Right forelimb (tissue), 1 donor: ENCODE measurements at places on chromosomes 1 and 21.

DNA sequence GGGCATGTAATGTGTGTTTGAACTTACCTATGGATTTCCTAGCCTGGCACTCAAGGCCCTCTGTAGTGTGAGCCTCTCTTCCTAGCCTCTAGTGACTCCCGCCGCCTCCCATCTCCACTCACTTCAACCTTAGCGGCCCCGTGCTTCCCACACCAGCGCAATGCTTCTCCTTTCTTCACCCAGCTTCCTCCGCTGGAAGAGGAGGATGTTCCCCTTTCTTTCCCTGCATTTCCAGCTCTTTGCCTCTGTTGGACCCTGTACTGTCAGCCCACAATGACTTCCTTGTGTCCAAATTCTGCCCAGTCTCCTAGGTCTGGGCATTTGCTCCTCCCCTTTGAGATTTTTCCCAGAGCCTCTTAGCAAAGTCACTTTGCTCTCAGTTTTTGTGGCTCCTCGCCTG, 138.1 kb upstream of the IRF2BP2 start:
- DNase-seq = no peak

- no peak for DNase-seq
Measured at GRCh38 chr1:168234846-168235547, 9.2 kb downstream of the SFT2D2 start.

- DNase-seq = no peak
Measured at GRCh38 chr21:44713846-44714245, 2.5 kb upstream of the TSPEAR start.

DNA sequence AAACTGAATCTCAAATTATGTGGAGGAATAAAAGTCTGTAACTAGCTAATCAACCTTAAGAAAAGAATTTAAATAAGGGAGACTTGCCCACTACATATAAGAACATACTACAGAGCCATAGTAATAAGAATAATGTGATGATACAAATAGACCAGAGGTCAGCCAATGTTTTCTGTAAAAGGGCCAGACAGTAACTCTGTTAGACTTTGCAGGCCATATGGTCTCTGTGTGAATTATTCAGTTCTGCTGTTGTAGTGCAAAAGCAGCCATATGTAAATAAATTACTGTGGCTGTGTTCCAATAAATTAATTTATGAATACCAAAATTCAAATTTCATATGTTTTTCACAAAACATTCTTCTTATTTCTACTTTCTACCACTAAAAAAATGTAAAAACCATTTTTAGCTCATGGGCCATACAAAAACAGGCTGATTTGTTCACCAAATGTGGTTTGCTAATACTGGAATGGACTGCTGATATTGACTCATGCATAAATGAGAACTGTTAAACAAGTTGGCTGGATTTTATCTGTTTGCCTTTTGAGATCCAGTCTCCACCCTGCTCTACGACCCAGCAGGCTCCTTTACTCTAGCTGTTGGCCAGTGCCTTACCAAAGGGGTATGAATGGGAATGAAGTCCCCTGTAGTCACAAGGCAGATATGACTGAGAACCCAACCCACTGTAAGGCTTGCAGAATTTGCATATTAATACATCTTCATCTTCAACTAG, 98.2 kb upstream of the ZNHIT6 start:
- no peak for DNase-seq

- no peak for DNase-seq
Measured at GRCh38 chr1:1794999-1795398, 16.7 kb upstream of the NADK start.

GRCh38 chr21:27703791-27704190, 736.9 kb upstream of the ADAMTS5 start:
- DNase-seq = no peak

DNA sequence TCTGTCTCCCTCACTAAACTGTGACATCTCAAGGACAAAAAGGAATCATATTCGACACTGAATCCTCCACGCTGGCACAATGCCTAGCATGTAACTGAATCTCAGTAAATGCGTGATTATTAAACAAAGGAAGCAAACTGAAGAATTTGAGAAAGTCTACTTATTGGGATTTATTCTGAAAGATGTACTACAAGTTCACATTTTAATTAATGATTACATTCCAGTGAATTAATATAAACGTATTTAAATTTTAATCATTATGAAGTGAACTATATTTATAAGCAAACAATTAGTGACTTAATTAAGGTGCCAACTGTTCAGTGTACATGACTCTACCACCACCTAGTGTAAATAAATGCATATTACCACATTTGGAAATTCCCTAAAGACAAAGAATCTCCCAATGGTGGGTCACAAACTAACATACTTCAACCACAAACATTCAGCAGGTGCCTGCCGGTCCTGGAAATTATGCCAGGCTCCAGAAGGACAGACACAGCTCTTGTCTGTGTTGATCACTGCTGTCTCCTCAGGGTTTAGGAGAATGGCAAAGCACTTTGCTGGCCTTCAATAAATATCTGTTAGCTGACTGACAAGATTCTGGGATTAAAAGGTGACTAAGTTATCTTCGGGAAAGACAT, 56.3 kb downstream of the SMYD3 start:
- no peak for DNase-seq

DNA sequence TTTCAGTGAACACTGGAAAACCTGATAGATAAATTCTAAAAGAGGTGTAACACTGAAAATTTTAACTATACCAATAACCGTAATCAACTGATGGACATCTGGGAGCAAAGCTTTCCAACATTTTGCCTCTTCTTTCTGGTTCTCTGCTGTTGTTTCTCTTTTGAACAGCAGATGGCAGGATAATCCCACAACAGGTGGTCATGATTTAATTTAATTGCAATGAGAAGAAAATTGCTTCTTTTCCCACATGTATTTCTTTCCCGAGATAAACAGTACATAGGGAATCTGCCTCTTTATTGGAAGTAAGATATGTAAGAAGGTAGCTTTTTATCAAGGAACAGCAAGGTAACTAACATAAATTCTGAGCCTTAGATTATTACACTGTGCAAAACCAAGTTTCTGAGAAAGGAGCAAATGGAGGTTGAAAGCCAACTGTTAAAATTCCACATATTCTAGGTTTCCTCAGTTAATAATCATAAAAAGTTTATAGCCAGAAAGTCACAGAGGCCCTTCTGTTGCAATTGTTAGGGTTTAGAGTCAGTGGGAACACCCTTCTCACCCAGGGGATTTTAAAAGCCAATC, 72.9 kb downstream of the RPS6KA1 start:
- no peak for DNase-seq

DNA sequence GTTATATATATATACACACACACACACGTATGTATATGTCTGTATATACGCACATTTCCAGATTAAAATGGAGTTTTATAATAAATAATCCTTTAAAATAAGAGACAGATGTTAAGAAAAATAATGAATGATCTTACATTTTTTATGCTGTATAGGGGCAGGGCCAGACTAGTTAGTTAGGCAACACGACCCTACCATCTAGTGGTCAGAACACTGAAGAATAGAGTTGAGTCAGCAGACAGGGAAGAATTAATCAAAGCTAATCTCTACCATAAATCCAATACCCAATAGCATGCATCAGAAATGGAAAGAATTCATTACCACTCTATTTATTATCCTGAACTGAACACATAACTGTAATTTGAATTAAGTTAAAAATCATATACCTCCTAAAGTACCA, 156.7 kb downstream of the BRINP3 start:
- no peak for DNase-seq

- DNase-seq = no peak
Measured at GRCh38 chr1:190154744-190155143, 322.9 kb downstream of the BRINP3 start.

DNA sequence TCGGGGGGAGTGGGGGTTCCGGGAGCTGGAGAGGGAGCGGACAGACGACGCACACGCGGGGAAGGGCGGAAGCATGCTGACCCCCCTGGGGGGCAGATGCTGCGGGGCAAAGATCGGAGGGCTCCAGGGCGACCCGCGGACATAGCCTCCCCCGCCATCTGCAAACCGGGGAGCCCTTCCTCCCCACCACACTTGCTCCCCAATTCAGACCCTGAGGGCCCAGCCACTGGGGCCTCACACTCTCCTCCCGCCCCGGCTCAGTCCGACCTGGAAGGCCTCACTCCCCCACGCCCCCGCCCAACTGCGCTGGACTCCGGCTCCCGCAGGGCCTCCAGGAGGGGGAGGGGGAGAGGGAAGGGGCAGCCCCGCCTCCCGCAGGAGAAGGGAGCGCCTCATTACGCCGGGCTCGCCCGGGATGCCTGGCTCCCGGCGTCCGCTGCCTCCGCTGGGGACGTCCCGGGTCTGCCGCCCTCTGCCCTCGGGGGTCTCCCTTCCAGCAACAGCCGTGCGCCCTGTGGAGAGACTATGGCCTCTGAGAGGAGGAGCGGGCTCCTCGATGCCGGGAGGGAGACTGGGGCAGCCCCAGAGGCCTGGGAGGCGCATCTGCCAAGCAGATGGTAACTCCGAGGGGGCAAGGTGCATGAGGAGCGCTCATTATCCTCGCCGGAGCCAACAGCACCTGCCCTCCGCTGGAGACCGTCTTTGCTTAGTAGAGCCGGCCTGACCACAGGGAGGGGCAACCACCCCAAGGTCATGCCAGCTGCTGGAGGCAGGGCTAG, 636 bp upstream of the CAMK2N1 start:
- DNase-seq = peak; percentile 61

DNA sequence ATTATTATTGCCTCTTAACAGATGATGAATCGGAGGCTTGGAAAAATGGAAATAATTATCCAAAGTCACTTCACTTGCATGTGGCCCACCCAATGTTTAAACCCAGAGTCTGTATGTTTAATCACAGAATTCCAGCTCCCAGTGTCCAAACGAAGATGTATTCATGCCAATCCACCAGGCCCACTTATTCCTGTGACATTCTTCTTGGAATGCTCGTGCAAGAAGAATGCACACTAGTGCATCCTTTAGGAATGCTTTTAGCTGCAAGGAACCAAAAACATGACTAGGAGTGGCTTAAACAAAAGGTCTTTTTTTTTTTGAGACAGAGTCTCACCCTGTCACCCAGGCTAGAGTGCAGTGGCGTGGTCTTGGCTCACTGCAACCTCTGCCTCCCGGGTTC, 8.9 kb upstream of the OPRD1 start:
- DNase-seq = no peak

GRCh38 chr1:2103901-2104590, 53.8 kb downstream of the PRKCZ start:
- DNase-seq = no peak

DNA sequence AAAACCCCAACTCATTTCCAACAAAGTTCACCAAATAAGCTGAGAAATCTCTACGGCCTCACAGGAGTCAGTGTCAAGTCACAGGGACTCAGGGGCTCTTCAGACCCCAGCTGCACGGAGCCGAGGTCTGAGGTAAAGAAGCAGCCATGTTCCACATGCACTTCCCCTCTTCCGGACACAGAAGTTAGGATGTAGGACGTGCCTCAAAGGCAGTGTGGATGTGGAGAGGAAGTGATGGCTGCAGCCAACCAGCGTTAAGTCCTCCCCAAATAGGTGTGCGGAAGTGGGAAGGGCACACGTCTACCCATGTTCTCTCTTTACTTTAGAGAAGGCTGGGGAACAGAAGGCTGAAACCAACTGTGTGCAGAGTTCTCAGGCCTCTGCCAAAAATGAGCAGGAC, 14.6 kb upstream of the NCF2 start:
- no peak for DNase-seq

- DNase-seq = no peak
Measured at GRCh38 chr1:22126531-22126930, 16.4 kb downstream of the WNT4 start.

DNA sequence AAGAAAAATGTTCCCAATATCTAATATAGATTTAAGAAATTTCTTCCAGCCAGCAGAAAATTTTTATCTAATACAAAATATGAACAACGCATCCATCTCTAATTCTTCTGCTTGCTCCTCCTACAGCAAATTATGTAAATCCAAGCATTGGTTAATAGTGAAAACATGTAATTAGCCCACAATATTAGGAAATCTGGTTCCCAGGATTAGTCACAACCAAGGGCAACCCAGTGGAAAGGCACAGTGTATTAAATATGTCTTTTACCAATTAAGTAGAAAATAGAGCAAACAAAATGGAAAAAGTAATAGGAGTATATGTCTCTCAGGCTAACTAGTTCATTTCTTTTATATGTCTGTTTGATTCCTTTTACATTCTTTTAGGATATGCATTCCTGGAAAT, 59.4 kb upstream of the IFI44L start:
- no peak for DNase-seq

DNA sequence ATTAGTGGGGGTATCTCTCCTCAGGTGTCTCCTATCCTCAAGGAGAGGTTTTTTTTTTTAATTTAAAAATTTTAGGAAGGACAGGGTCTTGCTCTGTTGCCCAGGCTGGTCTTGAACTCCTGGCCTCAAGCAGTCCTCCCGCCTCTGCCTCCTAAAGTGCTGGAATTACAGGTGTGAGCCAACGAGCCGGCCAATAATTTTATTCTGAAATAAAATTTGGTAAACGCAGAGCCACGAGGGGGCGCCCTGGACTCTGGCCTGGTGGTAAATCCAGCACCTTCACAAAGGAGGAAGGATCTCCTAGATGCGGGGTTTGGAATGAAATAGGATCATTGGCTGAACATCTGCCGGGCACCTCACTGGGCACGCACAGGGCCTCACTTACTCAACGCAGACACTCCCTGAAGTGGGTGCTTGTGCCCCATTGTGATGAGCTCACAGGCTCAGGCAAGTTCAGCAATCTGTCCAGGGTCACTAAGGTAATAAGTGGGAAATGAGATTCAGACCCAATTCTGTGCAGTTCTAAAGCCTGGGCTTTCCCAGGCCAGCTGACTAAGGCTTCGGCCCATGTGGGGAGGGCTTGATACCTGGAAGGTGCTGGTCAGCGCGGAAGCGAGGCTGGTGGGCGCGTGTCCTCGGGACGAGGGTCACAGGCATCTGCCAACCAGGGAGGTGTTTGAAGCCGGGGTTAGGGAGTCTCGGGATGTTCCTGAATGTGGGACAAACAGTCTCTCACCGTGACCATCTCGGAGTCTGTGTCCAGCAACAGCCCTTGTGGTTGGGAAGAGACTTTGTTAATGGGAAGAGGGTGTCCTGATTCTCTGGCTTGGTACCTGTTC, 32.7 kb upstream of the ETV3 start:
- no peak for DNase-seq

- DNase-seq = no peak
Measured at GRCh38 chr1:203508463-203509073, 14.6 kb downstream of the OPTC start.

- no peak for DNase-seq
Measured at GRCh38 chr1:36729289-36729688, 246.6 kb upstream of the CSF3R start.

- peak; percentile 67 for DNase-seq
Measured at GRCh38 chr1:186828611-186829454, at the start of gene PLA2G4A. PLA2G4A (plus strand) TSS chr1:186828949; CDS start chr1:186854355, 25,406 bp downstream.

GRCh38 chr1:237235091-237235490, 193.1 kb downstream of the RYR2 start:
- DNase-seq = no peak

- DNase-seq = no peak
Measured at GRCh38 chr1:187877220-187877619, 1048.5 kb downstream of the PLA2G4A start.
